ENCODE measurements at places on chromosomes 1 and 21.

DNA sequence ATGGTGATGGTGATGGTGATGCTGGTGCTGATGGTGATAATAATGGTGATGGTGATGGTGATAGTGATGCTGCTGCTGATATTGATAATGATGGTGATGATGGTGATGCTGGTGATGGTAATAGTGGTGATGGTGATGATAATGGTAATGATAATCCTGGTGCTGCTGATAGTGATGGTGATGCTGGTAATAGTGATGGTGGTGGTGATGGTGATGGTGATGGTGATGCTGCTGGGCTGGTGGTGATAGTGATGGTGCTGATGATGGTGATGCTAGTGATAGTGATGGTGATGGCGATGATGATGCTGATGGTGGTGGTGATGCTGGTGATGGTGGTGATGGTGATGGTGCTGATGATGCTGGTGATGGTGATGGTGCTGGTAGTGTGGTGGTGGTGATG lies 58.4 kb upstream of the IGSF21 start:
- no peak for DNase-seq

GRCh38 chr1:35587736-35588135 lies 14.6 kb downstream of the TFAP2E start:
- DNase-seq: no peak

DNA sequence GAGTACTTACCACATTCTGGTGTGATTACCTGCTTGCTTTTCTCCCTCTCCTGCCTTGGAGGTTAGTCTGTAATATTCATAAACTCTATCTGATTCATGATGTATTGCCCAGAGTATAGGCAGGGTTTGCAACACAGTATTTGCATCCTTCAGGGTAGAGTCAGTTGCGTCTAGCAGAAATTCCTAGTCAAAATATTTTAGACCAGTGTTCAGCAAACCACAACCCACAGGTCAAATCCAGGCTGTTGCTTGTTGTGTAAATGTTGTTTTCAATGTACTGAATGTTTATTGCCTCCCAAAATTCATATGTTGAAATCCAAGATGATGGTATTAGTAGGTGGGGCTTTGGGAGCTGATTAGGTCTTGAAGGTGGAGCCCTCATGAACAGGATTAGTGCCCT lies 82.9 kb downstream of the NGF start:
- no peak for DNase-seq

GRCh38 chr1:3078430-3078861 lies 9.4 kb downstream of the PRDM16 start:
- DNase-seq: no peak

DNA sequence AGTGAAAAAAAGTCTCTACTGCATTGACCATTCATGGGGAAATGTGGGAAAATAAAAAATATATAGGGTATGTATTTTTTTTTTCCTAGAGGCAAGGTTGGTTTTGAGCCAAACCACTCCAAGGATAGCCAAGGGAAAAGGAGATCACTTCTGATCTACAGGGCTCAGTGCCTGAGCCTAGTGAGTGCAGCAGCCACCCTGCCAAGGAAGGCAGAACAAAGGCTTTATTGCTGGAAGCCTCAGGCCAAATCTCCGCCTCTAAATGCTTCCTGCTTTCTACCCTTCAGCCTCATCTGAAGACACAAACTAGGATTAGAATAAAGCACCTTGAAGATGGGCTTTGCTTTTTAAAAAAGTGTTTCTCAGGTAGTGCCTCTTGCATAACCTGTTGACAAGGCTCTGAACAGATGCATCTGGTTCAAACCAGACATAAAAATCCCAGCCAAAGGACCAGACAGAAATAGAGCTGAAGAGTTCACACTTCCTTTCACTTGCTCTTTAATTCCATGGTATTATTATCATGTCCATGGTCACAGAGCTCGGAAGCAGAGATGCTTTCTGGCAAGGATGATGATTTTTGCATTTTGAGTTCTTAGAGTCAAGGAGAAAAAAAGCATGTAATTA lies 10.5 kb downstream of the C1orf115 start:
- no peak for DNase-seq

DNA sequence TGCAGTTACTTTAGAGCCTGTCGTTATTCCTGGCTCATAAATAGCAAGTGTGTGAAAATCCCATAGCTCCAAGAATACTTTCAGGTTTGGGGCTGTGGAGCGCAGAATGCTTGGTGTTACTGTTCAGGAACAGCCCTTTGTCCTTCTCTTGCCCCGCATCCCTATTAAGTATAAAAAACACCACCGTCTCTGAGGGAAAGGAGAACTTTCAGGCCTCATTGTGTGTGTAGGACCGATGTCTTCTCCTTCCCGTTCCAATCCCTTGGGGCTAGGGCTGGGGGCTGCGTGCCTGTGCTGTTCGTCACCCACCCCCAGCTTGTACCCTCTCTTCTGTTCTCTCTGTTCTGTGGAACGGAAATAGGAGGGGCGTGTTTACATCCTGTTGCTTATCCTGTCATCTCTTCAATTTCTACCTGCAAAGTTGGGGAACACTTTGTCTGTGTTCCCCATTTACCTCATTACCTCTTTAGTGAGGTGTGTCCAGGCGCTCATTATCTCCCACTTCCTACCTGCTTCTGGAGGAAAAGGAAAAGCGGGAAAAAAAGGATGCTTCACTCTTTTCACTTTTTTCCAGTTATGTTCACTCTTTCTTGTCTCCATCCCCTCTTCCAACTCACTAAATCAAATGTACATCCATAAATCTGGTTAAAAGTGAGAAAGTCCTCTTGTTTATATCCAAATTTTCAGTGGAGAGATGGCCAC lies 788 bp upstream of the TXNIP start:
- no peak for DNase-seq

DNA sequence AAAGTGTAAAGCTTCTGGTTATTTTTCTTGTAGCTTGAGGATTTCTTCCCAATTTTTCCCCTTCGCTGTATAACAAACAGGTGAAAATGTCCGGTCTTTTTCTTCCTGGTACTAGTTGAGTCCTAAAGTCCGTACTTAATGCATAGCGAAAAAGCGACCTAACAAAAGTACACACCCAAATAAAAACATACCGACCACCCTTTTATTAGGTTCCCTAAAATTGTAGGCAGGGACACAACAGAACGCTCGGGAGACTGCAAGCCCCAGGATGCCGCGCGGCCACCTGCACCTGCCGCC lies 281 bp upstream of the BTF3L4 start:
- DNase-seq: no peak

DNA sequence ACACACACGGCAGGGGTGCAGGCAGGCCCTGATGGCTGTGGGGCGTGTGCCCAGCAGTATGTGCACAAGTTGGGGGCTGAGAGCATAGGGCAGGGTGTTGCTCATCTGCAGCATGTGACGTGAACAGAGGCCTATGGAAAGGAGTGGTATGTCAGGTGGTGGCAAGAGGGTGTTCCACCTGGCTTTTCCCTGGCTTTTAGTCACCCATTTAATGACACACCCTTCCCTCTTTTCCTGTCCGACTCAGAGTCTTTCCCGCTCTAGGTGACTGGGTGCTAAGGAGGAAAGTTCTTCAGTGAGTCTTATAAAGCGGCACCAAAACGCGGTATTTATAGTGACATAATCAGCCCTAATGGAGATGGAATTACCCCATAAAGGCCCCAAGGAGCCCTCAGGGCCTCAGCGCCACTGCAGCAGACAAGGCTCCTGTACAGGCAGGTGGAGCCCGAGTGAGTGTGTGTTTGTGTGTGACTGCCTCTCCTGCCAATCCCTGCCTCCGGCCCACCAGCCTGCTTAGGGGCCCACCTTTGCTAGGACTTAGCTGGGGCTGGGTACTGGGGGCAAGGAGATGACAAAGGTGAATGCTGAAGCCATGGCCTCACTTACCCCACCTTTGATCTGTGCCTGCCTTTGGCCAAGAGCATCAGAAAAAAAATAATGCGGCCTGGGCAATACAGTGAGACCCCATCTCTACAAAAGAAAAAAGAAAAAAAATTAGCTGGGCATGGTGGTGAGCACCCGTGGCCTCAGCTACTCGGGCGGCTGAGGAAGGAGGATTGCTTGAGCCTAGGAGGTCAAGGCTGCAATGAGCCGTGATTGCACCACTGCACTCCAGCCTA lies 3.3 kb upstream of the EPHA2 start:
- DNase-seq: no peak

DNA sequence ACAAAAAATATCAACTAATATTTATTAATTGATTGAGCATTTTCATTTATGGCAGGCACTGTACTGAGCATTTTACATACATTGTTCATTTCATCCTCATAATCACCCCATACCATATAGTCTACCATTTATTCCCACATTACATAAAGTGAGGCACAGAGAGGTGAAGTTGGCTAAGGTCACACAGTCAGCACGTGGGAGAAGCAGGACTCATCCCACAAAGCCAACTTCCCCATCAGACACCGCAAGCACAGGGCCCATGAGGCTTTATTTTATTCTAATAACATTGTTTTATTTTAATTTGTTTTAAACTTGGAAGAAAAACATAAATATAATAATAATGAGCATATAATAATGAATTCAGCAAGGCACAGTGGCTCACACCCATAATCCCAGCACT lies 43.1 kb upstream of the CAPZB start:
- DNase-seq: no peak

DNA sequence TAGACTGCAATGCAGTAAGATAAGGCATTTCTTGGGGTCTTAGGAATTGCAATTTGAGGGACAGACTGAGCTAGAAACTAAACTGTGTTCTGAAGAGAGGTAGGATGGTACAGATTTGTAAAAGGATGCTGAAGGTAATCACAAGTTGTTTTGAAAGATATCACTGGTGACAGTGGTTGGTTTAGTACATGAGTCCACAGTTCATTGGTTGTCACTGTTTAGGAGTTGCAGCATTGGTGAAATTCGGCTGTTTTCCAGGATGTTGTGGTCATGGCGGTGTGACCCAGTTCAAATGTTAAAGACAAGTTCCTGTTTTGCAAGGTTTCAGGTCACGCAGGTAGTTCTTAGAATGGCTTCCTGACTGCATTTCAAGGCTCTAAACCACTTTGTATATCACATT lies 292.8 kb upstream of the B3GALT2 start:
- DNase-seq: no peak

GRCh38 chr1:221994274-221994698 lies 252.4 kb upstream of the DUSP10 start:
- no peak for DNase-seq

- DNase-seq: no peak
Measured at GRCh38 chr1:246139745-246140182, 367.3 kb downstream of the SMYD3 start.

DNA sequence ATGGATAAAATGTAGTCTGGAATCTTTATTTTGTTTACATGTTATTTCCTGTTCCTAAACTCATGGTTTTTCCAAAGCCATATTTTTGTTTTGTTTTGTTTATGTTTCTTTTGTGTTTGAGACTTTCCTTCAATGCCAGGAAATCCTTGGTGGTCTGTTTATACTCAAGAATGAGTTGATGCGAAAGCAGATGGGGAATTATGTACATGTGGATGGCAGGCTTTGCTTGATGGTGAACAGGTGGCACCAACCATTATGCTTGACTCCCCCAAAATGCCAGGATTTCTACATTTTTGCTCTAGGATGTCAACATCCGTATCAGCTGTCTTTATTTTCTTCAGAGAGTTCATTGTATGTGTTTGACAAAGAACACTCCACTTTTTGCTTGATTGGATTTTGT lies 448.5 kb downstream of the PRDM2 start:
- DNase-seq: no peak

DNA sequence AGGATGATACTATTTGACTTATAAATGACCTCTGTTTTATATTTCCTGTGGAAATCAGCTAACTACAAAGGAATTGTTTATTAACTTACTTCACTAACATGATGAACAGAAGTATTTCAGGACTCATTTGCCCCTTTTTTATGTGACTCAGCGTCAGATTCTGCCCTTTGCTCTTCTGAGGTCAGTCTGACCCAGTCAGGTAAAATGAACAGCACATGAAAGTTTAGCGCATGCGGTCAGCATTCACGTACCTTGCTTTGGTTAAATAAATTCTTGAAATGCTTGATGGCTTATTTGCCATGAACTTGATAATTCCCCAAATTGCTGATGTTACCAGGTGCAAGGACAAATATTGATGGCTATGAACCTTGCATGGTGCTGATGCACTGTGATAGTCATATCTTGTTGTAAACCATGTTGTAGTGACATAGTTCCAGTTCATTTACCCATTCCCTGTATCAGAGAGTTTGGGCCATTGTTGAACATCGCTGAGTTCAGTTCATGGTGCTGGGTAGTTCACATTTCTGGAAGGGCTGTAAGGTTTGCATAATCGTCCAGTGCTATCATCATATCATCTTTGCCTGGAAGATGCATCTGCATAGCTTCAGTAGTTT lies 133.4 kb downstream of the NFIA start:
- no peak for DNase-seq

DNA sequence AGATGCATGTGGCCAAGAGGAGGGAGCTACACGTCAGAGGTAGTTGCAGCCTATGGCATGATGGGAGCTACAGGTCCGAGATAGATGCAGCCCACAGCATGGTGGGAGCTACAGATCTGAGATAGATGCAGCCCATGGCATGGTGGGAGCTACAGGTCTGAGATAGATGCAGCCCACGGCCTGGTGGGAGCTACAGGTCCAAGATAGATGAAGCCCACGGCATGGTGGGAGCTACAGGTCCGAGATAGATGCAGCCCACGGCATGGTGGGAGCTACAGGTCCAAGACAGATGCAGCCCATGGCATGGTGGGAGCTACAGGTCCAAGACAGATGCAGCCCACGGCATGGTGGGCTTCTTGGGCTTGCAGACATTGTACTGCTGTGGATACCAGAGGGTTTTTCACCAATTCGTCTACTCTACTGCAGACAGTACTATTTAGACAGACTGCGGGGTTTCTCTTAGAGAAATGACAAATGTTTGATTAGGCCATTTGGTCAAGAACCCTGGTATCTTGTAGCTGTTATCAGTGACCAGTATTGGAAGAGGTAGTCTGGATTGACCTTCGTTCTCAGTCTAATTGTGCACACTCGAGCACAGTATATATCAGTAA lies 127.4 kb downstream of the DHRS3 start:
- DNase-seq: no peak

- DNase-seq: no peak
Measured at GRCh38 chr21:15437883-15438282, 291.9 kb upstream of the USP25 start.

- DNase-seq: no peak
Measured at GRCh38 chr1:62774971-62775595, 8.8 kb upstream of the ATG4C start.

DNA sequence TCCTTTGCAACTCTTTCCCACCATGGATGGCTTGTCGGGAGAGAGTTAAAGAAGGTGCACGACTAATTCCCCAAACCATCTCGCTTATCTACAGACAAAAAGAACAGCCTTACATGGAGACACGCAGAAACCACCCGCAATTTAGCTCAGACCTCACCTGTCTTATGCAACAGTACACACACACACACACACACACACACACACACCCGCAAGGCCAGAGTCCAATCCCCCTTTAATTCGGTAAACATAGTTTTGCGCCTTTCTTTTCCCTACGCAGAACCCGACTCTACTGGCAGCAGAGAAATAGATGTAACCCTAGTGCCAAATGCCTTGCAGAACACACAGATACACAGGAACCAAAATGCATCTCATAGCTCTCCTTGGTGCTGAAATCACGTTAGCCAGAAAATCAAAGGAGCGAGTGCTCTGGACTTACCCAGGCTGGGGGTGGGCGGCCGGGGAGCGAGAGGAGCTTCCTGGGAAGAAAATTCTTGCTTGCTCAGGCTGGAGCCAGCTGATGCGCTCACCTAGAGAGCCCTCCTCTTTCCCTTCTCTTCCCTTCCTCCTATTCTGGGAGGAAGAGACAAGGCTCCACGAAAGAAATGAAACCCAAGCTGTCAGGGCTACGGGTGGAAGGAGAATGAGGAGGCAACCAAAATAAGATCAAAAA lies 470 bp downstream of the TNR start:
- DNase-seq: no peak

Data from NCI-H187 treated with DMSO at 0.1 percent for 48 hours (cell line).